ENCODE measurements at places on chromosomes 2 and 18.
A peak's percentile ranks its signal among the peaks of the same experiment; 100 is the strongest.

DNA sequence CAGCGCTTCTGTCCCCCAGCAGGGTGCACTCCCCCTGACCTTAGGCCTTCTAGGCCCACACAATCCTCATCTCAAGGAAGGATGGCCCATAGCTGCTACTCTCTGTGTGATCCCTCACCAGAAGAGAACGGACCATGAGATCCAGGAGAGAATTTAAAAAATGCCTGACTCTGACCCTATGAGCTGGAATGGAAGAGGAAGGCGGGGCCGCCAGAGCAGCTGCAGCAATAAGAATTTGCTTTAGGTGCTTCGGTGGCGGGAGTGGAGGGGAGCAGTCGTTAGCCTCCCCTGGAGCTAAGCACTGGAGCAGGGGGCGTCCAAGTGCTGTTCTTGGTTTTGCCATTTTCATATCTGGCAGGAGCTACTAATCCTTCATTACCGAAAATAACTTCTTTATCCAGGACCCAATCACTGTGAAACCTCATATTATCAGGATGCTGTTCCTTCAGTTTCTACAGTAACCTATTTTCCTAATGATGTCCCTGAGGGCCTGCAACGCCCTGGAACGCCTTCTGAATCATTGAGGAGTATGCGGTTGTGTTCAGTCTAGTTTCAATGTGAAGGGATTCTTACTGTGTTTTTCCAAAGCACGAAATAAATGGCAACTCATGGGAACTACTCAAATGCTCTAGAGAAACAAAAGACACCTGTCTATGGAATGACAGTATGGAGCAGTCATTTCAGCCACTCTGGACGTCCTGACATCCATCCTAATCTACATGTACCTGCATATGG, 105.1 kb upstream of the SIX2 start:
- no peak for DNase-seq

GRCh38 chr2:28613633-28614501, 118.0 kb downstream of the PLB1 start:
- DNase-seq = no peak

- no peak for DNase-seq
Observed at GRCh38 chr18:59633961-59634485, 63.2 kb downstream of the CCBE1 start.

DNA sequence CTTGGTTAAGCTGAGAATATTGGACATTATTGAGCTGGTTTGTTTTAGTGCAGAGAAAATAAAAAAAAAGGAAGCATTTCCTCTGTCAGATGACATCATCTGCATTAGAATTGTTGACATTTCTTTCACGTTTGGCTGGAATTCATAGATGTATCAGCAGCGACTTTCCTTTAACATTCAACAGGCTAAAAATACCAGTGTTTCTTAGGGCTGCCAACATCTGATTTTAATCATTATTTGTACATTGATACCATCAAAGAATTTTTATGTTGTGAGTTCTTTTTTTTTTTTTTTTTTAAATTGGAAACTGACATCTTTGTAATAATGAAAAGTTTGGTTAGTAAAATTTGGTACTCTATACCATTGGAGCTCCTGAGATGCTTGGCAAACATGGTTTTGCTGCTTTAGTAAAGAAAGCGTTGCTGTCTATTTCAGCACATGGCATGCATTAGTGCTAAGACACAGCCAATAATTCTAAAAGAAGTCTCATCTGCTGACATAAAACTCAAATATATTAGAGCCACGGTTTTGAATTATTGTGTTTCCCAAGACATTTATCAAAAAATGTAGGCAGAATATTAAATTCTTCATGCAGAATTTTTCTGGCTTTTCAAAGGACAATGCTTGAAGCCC, 33.6 kb downstream of the GTF2A1L start:
- no peak for DNase-seq

DNA sequence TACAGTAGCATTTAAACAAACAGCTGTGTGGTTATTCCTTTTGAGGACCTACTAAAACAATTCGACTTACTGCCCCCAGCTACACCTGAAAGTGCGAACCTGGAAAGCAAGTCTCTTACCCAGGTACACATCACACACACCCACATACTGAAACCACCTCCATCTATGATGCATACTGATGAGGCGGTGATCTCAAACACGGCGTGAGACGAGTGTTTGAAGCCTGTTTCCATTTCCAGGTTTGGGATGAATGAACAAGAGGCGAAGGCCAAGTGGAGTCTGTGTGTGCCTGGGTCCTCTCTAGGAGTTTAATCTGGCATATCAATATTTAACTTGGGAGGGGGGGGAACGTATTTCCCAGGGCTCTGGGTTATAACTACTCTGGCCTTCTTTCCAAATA, 1.6 kb downstream of the TMEM185B start:
- DNase-seq = no peak

DNA sequence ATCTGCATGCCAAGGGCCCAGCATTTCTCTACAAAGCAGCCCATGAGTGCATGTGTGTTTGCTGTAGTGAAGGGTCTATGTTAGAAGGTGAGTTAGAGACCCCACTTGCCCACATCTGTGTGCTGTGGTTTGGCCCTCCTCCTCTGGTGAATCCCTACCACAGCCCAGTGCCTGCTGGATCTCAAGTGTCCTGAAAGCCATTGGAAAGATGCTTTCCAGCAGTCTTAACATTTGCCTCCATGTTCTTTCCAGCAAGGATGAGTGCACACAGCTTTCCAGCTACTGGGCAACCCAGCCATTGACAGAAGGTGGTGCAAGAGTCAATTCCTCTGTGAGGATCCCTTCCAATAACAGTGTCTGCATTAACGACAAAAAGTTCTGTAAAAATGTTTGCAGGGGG, 13.6 kb downstream of the CRIM1 start:
- no peak for DNase-seq

DNA sequence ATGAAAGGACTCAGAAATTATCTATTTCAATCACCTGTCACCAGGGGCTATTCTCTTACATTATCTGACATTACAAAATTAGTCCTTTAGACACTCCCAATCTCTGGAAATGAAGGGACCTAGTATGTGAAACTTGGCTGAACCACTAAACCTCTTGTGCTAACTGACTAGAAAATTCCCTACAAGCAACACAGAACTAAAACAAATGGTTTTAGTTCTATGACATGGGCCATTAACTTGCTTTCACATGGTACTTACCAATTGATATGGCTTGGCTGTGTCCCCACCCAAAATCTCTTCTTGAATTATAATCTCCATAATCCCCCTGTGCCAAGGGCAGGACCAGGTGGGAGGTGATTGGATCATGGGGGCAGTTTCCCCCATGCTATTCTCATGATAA, 16.6 kb downstream of the SERPINE2 start:
- no peak for DNase-seq

DNA sequence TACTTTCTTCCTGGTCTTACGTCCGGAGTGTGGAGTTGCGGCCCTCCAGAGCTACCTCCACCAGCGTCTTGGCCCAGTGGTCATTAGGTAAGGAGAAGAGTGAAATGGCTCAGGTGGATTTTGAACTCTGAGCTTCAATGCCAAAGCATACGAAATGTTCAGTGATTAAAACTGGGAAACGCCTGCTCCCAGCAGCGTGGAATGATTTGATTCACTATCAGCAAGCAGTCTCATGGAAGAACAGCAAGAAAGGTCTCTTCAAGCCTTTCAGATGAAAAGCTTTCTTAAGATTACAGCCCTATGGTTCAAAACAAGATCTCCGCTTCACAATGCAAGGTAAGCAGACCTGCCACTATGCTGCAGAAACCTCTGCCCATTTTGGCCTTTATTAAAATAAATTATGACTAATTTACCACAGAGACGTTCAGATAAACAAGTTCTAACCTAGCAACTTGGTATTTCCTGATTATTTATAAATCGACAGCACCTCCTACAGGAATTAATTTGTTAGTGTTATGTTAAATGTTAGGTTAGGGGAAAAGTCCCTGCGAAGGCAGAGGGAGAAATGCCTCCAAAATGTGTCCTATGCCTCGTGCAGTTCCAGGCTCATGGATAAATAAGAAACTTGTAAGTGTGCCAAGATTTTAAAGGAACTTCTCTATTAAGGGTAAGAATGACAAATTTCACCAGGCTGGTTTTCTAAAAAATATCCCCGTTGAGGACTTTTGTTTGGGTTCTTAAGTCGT, 10.1 kb downstream of the SP9 start:
- peak; percentile 81 for DNase-seq

Data from NCI-H1694 treated with DMSO at 0.1 percent for 48 hours (cell line).